IPS DF 6.9 (cell line): ENCODE measurements at places on chromosomes 13 and 19.

DNA sequence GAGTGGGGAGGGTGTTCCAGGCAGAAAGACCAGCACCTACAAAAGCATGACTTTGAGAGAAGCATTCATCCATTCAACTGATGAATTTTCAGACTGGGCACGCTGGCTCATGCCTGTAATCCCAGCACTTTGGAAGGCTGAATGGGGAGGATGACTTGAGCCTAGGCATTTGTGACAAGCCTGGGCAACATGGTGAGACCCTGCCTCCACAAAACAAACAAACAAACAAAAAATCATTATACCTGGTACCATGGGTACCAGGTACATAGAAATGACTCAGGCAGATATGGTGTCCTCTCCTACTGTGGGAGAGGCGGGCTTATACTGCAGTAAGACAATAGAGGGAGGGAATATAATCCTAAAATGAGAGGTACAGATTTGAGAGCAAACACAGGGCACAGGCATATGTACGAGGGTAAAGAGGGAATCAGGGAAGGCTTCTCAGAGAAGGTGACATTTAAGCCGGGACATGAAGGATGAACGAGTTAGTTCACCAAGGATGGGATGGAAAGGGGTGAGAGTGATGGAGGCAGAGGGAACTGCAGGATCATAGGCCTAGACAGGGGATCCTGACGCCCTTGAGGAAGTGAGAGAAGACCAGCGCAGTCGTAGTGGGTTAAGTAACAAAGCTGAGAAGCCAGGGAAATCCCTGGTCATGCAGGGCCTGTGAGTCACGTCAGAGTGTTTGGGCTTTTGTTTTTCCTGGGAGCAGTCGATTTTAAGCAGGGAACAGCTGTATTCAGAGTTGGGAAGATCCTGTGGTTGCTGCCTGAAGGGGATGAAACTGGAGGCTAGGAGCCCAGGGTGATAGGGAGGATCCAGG lies 2.9 kb downstream of the CYP2S1 start:
- no peak overlapping the region for H3K4me3 ChIP-seq
- H3K36me3 ChIP-seq = peaks cover 17% of the 10 kb centered on the region
- H3K27ac ChIP-seq = no peak overlapping the region
- no peak for DNase-seq
- peaks cover 2% of the 10 kb centered on the region for H3K4me1 ChIP-seq
- H3K27me3 ChIP-seq = no peaks in the 10 kb centered on the region

GRCh38 chr19:36245210-36246005 lies 30.5 kb downstream of the ZNF146 start:
- peak overlapping the region; percentile 43; the same call in 1 of the 2 replicates for H3K4me3 ChIP-seq
- no peaks in the 10 kb centered on the region for H3K27me3 ChIP-seq
- peak; percentile 82 for DNase-seq
- H3K36me3 ChIP-seq = no peaks in the 10 kb centered on the region

- no peak overlapping the region for H3K27ac ChIP-seq
- no peaks in the 10 kb centered on the region for H3K27me3 ChIP-seq
- no peaks in the 10 kb centered on the region for H3K4me1 ChIP-seq
- H3K4me3 ChIP-seq = no peak overlapping the region
- DNase-seq = no peak
Observed at GRCh38 chr13:32415019-32415418, 12.9 kb downstream of the N4BP2L1 start.

DNA sequence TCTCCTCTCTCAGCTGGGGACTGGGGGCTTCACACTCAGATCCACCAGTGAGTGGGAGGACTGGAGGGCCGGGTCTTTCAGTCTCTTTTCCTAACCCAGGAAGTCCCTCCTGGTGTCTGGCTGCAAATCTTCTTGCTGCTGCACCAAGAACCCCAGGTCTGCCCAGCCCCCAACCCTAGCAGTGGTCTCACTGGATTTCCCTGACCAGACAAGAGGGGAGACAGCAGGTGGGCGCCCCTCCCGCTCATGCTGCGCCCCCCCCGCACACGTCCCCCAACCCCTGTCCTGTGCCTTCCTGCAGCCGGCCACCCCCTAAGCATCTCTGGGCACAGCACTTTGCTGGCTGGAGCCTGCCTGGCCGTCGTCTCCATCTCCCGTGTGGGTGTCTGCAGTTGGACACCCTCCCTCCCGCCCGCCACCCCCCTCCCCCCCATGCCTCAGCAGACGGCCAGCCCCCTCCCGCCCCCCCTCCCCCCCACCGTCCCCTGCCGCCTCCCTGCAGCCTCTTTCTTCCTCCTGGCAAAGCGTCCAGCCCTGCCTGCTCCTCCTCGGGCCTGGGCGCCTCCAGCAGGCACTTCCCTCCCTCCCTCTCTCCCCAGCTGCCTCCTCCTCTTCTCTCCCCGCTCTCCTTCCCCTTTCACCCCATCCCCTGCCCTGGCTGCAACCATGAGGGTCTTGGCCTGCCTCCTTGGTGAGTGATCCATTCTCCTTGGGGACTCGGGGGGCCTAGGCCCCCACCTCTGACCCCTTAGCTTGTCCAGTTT lies at the start of gene SSC5D:
SSC5D (plus strand) TSS at position 513 of the 764 bp plus-strand sequence; CDS start at position 667, 154 bp downstream.
- peak within 1 kb of the TSS; percentile 9; the same call in 1 of the 2 replicates for H3K4me3 ChIP-seq
- H3K36me3 ChIP-seq = no peaks in the 10 kb centered on the region; the same call in 1 of the 2 replicates
- H3K27ac ChIP-seq = no peak within 1 kb of the TSS
- no peak for DNase-seq
- peaks cover 15% of the 10 kb centered on the region for H3K4me1 ChIP-seq
- H3K27me3 ChIP-seq = no peaks in the 10 kb centered on the region

GRCh38 chr13:83470133-83470797 lies 412.0 kb downstream of the SLITRK1 start:
- H3K27ac ChIP-seq = no peak overlapping the region
- H3K4me1 ChIP-seq = no peaks in the 10 kb centered on the region
- no peaks in the 10 kb centered on the region for H3K36me3 ChIP-seq
- no peak overlapping the region for H3K4me3 ChIP-seq

- H3K27ac ChIP-seq = no peak overlapping the region
- no peaks in the 10 kb centered on the region for H3K36me3 ChIP-seq
- no peaks in the 10 kb centered on the region for H3K4me1 ChIP-seq
- no peaks in the 10 kb centered on the region for H3K27me3 ChIP-seq
- DNase-seq = no peak
Observed at GRCh38 chr13:92553470-92554114, 673.0 kb upstream of the GPC6 start.

DNA sequence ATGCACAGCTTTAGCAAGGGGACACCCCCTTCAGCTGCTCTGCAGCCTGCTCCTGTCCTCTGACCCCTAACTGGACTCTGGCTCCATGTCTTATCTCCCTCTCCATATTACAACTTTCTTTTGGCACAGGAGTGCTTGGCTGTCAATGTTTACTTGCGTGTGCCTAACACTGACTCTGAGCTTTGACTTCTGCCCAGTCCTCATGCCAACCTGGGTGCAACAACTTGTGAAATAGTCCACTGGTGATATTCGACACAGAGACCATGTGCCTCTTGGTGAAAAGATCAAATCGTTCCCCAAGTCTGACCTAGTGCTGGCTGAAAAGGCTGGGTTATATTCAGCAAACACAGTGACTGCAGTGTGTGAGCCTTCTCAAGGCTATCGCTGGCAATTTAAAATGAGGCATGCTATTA lies 34.1 kb upstream of the KLF12 start:
- no peak for DNase-seq
- H3K4me1 ChIP-seq = no peaks in the 10 kb centered on the region
- H3K36me3 ChIP-seq = no peaks in the 10 kb centered on the region
- no peak overlapping the region for H3K27ac ChIP-seq
- no peaks in the 10 kb centered on the region for H3K27me3 ChIP-seq

DNA sequence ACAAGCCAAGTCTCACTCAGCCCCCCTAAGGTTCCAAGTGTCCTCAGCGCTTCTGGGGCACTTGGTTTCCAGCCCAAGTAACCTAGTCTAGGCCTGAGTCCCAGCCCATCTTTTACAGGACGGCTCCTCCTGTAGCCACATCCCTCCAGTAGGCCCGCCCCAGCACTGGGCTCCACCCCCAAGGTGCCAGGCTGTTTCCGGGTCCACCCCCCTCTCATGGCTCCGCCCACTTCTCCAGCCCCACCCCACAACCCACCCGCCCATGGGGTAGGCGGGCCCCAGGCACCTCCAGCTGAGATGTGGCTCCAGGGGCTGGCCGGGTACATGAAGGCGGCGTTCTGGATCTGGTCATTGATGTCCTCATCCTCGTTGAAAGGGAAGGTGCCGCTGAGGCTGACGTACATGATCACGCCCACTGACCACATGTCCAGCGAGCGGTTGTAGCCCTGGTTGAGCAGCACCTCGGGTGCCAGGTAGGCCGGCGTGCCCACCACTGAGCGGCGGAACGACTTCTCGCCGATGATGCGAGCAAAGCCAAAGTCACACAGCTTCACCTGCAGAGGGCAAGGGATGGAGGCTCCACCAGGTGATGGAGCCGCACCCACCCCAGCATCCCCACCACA lies 17.2 kb upstream of the DACT3 start:
- no peaks in the 10 kb centered on the region for H3K27me3 ChIP-seq
- H3K27ac ChIP-seq = no peak overlapping the region
- no peak for DNase-seq
- no peak overlapping the region for H3K4me3 ChIP-seq

- H3K36me3 ChIP-seq = no peaks in the 10 kb centered on the region
- no peaks in the 10 kb centered on the region for H3K27me3 ChIP-seq
- H3K4me1 ChIP-seq = peaks cover 4% of the 10 kb centered on the region
- no peak overlapping the region for H3K4me3 ChIP-seq
Observed at GRCh38 chr13:98510156-98510509, 66.8 kb downstream of the STK24 start.
